ENCODE measurements at places on chromosomes 6 and 20. TPM values are rescaled to one million over a fixed set of nuclear protein-coding genes. Genes with fewer than 3 reads are reported as not detected.

Gene HNF4A
- 15.4 TPM for total RNA-seq

Gene NR2E1
- not detected for total RNA-seq

Gene IL17F
- not detected for total RNA-seq

Gene NRSN1
- not detected for total RNA-seq

Gene MCCD1
- not detected for total RNA-seq

Gene KCNK5
- total RNA-seq, result 1.00 TPM

Gene MYCT1
- total RNA-seq, result not detected

Gene LPA
- 0.02 TPM for total RNA-seq

Gene CCN6
- total RNA-seq, result not detected

Gene GSTA2
- 0.06 TPM for total RNA-seq

Gene LY6G6F
- total RNA-seq, result not detected

Gene IYD
- total RNA-seq, result not detected

Gene SERAC1
- total RNA-seq, result 3.2 TPM

All from A549 treated with DMSO at 1 μM for 4 hours (cell line).